ENCODE measurements at places on chromosomes 4 and X. TPM values are rescaled to one million over a fixed set of nuclear protein-coding genes. Genes with fewer than 3 reads are reported as not detected.

ASB12 gene
- 0.29 TPM for total RNA-seq

CLDN22 gene
- total RNA-seq: not detected

SHROOM2 gene
- total RNA-seq: 15.3 TPM

GRCh38 chr4:1195109-1195671, 22.8 kb upstream of the SPON2 start:
- H3K36me3 ChIP-seq: no peaks in the 10 kb centered on the region
- no peaks in the 10 kb centered on the region for H3K4me1 ChIP-seq
- H3K27ac ChIP-seq: no peak overlapping the region
- H3K4me3 ChIP-seq: no peak overlapping the region
- H3K27me3 ChIP-seq: no peaks in the 10 kb centered on the region

DNA sequence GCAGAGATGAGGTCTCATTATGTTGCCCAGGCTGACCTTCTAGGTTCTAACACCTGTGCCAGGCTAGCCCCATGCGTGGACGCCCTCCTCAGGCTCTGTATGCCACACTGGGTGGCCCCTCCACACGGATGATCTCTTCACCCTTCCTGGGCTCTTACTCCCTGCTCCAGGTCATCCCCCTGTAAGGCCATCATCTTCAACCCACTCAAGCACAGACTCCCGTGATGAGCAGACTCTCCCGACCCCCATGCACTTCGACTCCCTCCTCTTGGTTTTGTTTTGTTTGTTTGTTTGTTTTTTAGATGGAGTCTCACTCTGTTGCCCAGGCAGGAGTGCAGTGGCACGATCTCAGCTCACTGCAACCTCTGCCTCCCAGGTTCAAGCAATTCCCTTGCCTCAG, 70.9 kb downstream of the HPRT1 start:
- DNase-seq: no peak
- H3K27ac ChIP-seq: no peak overlapping the region
- H3K27me3 ChIP-seq: no peaks in the 10 kb centered on the region
- no peaks in the 10 kb centered on the region for H3K4me1 ChIP-seq
